Hematopoietic multipotent progenitor cell treated with erythropoietin and hydrocortisone succinate and interleukin-3 and kit ligand, for 15 days (in vitro differentiated cells): ENCODE measurements at places on chromosomes 3 and 15.

GRCh38 chr3:44885618-44886017 lies 11.2 kb downstream of the TGM4 start:
- no peak for DNase-seq

DNA sequence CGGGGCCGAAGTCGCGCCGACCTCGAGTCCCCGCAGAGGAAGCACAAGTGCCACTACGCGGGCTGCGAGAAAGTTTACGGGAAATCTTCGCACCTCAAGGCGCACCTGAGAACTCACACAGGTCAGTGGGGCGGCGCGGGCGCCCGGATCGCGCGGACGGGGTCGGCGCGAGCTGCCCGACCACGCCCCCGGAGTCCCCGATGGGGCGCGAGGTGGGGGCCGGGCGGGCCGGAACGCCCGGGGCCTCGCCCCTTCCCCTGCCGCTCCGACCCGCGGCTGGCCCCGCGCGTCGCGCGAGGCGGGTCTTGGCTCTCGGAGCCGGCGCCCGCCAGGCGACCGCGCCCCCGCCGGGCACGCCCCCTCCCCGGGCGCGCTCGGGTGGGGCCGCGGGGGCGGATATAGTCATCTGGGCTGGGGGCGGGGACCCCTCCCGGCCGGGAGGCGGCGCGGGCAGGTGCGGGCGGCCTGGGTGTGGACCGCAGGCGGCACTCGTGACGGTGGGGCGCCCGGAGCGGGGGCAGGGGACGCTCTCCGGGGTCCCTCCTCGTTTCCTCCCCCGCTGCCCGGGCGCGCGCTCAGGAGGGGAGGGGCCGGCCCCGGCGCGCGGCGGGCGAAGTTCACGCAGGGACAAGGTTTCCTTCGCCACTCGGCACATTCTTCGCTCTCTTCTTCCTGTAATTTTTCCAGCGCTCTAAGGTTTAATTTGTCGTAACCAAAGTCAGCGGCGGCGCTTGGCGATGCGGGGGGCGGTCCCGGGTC lies 1.2 kb downstream of the KLF13 start:
- peak; percentile 72 for DNase-seq

- DNase-seq = no peak
Observed at GRCh38 chr3:76554707-76555106, 485.2 kb upstream of the ROBO2 start.

- no peak for DNase-seq
Observed at GRCh38 chr3:58824777-58825176, 158.2 kb upstream of the FAM3D start.

- DNase-seq = no peak
Observed at GRCh38 chr15:58021332-58022230, 43.9 kb downstream of the ALDH1A2 start.

DNA sequence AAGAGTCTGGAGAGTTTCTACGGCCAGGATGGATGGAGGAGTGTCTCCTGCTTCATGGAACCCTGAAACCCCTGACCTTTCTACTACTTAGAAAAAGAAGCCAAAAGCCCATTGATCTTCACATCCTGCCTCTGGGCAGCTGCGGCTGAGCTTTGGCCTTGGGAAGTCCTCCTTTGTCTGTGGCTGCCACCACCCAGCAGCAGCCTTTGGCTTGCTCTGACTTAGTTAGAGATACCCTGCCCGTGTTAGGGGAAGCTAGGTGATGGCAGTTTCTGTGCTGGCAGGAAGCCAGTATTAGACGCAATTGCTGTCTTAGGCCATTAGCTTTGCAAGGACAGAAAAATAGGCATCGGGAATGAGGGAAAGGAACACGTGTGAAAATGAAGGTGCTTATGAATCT lies 18.8 kb downstream of the APH1B start:
- DNase-seq = no peak

- DNase-seq = no peak
Observed at GRCh38 chr15:23913635-23914034, 226.5 kb upstream of the NDN start.
